Fibroblast of lung (primary cell): ENCODE measurements at places on chromosomes 5 and 9. TPM values are rescaled to one million over a fixed set of nuclear protein-coding genes. Genes with fewer than 3 reads are reported as not detected.

SPINK6 gene
- polyA plus RNA-seq: not detected in 2 replicates

LRRTM2 gene
- polyA plus RNA-seq: 0.33 and 1.8 TPM in 2 replicates

TXNDC8 gene
- not detected in 2 replicates for polyA plus RNA-seq

PCA3 gene
- not detected in 2 replicates for polyA plus RNA-seq

MEIKIN gene
- not detected in 2 replicates for polyA plus RNA-seq

DRD1 gene
- 0.19 and 1.5 TPM in 2 replicates for polyA plus RNA-seq

PCDHGA6 gene
- 3.9 and 4.2 TPM in 2 replicates for polyA plus RNA-seq

- DNase-seq: peak; percentile 35
Observed at GRCh38 chr9:4678679-4679267, 596 bp upstream of the CDC37L1 start.

DNA sequence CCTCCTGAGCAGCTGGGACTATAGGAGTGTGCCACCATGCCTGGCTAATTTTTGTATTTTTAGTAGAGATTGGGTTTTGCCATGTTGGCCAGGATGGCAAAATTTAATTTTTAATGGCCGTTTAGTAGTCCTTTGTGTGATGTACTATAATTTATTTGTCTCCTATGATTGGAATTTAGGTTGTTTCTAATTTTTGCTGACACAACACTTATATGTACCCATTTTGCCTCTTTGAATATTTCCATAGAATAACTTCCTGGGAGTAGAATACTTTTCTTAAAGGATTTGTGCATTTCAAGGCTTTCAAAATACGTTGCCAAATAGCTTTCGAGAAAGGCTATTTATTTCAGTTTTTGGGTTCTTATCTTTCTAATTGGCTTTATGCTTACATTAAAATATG is 22.8 kb downstream of the NDFIP1 start:
- DNase-seq: no peak

DNA sequence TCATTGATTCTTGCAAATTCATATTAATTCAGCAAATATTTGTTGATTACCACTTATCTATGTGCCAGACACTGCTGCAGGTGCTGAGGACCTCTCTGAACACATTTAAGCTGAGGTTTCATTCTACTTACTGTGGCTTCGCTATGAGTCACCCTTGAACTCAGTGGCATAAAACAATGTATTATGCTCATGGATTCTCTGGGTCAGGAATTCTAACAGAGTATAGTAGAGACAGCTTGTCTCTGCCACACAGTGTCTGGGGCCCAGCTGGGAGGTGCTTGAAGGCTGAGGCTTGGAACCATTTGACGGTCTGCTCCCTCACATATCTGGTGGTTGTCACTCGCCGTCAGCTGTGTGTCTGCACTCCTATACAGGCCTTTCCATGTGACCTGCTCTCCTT is 124.3 kb upstream of the NR3C1 start:
- DNase-seq: no peak

DNA sequence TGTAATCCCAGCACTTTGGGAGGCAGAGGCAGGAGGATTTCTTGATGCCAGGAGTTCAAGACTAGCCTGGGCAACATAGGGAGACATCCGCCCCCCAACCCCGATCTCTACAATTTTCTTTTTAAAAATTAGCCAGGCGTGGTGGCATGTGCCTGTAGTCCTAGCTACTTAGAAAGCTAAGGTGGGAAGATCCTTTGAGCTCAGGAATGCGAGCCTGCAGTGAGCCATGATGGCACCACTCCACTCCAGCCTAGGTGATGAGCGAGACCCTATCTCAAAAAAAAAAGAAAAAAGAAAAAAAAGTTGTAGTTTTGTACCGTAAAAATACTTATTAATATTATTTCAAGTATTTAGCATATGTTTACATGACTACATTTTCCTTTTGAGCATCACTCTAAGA is 29.3 kb downstream of the TSSK1B start:
- no peak for DNase-seq

- peak; percentile 14 for DNase-seq
Observed at GRCh38 chr5:92513067-92513466, 1068.0 kb downstream of the NR2F1-AS1 start.

DNA sequence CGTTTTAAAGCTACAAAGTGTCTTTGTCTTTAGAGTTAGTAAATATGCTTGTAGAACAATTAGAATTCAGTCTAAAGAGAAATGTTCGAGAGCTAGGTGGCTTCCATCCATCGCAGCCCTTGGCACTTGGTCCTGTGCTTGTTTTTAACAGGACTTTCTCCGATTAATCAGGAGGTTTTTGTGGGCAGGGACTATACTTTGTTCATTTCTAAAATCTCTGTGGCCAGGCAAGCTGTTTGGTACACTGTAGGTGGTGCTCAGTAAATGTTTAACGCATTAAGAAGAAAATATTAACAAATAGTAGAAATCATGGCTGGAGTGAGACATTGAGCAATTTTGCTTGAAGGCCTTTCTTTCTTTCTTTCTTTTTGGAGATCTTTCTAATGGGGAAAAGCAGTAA is 20.8 kb downstream of the AGXT2 start:
- no peak for DNase-seq

DNA sequence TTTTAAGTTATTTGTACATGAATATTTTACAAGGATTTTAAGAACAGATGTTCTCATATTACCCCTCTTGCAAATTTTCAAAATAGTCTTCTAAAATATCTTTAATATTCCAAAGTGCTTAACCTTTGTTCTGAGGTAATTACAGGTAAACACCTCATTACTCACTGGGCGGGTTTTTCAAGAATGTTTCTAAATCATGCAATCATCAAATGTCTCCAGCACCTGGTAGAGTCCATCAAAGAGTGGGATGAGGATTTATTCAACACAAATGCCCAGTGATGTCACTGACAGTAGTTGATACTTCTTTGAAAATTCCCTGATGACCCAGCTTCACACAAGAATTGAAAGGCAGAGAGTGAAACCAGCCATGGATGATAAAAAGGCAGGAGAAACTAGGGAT is 114.4 kb downstream of the SEC61B start:
- no peak for DNase-seq

- no peak for DNase-seq
Observed at GRCh38 chr5:159095151-159095721, 4.5 kb downstream of the EBF1 start.

DNA sequence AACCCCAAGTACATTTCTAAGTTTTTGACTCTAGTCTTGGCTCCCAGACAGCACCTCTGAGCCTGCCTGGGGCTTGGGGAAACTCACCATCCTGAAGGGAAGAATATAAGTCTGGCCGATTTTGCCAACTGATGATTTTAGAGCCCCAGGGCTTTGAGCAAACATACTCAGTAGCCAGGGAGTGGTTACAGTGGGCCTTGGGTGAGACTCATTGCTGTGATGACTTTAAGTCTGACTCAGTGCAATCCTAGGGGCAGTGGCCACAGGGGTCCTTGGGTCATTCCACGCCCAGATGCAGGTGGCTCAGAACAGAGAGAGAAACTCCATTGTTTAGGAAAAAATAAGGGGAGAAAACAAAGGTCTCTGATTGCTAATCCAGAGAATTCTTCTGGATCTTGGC is 312.0 kb upstream of the EDIL3 start:
- DNase-seq: peak; percentile 75

DNA sequence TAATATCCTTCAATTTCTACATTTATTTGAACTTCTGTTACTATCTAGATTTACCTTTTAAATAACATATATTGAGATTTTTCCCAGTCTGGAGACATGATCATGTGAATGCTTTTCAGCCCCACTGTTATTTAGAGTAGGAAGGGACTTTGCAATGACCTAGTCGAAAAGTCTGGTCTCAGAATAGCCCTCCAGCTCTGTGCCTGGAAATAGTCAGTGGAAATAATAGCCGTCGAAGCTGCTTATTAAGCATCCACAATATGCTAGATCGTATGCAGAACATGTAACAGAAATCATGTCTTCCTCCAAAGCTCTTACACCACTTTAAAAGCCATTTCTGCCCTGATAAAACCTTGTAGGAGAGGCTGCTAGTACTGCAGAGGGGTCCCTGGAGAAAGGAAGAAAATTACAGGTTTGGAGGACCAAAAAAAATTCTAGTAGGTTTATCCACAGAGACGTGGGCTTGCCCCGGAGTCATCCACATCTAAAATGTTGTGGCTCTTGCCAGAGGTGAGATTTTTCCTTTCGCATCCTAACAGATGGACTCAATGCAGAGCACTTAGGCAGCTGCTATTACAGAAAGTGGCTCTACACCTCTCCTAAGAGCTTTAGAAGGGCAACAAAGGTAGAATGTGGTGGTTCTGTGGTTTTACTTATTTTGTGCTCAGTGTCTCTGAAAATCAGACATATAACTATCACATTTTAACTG is 2.5 kb upstream of the FGF1 start:
- DNase-seq: no peak

DNA sequence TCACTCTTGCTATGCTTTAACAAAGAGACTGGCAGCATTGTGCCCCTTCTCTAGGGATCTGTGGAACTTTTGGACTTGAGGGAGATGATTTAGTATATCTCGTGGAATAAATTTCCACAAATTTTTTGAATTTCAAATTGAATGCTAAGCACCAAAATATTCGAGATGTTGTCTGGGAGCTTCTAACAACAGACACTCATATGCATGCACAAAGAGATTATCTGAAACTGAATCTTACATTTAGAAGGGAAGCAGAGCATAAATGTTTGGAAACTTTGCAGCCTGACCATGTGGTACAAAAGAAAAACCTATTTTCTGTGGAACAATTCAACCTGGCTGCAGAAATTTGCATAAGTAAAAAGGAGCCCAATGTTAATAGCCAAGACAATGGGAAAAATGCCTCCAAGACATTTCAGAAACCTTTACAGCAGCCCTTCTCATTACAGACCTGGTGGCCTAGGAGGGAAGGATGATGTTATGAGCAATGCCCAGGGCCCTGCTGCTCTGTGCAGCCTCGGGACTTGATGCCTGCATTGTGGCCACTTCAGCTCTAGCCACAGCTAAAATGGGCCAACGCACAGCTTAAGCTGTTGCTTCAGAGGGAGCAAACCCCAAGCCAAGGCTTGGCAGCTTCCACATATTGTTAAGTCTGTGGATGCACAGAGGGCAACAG is 285.8 kb upstream of the FAM174A start:
- no peak for DNase-seq
